ENCODE measurements at places on chromosomes 11 and 22. TPM values are rescaled to one million over a fixed set of nuclear protein-coding genes. Genes with fewer than 3 reads are reported as not detected.

Gene RPLP2
- 1,300 TPM for total RNA-seq

Gene GDPD4
- total RNA-seq, result not detected

Gene TYR
- not detected for total RNA-seq

Gene LPXN
- 15.0 TPM for total RNA-seq

Gene TRPC6
- 5.4 TPM for total RNA-seq

Gene PARVA
- 159 TPM for total RNA-seq

Gene XRRA1
- 14.9 TPM for total RNA-seq

Gene KIF18A
- total RNA-seq, result 1.0 TPM

Gene OR51E2
- 0.51 TPM for total RNA-seq

Gene PRR5L
- total RNA-seq, result 4.7 TPM

Gene FAM76B
- total RNA-seq, result 22.6 TPM

Gene ALDH3B1
- 10.9 TPM for total RNA-seq

Gene TEX54
- total RNA-seq, result not detected

Gene OR52A1
- not detected for total RNA-seq

Gene USH1C
- not detected for total RNA-seq

Gene ACR
- total RNA-seq, result 1.8 TPM

Gene OR8A1
- total RNA-seq, result not detected

Gene OR5B2
- total RNA-seq, result not detected

Gene KMT5B
- total RNA-seq, result 39.9 TPM

Gene CEP126
- total RNA-seq, result 13.2 TPM

Gene KRTAP5-4
- total RNA-seq, result not detected

Gene GAL3ST1
- 1.2 TPM for total RNA-seq

Gene MMP27
- total RNA-seq, result not detected

Gene TEX12
- 0.97 TPM for total RNA-seq

Gene ARVCF
- total RNA-seq, result 59.7 TPM

Gene C11orf21
- 2.1 TPM for total RNA-seq

Gene HMOX1
- total RNA-seq, result 53.6 TPM

Gene WNT7B
- total RNA-seq, result not detected

Gene NCF4
- total RNA-seq, result 42.4 TPM

Gene SCGB2A2
- not detected for total RNA-seq

Gene MMP8
- total RNA-seq, result 0.60 TPM

Gene GRAP2
- total RNA-seq, result 3.6 TPM

Gene CHRDL2
- 14.5 TPM for total RNA-seq

Gene PPARA
- 32.1 TPM for total RNA-seq

Gene SLC25A18
- total RNA-seq, result 0.52 TPM

Gene TLCD5
- 7.9 TPM for total RNA-seq

Gene GALNT18
- 60.6 TPM for total RNA-seq

Gene CDC42EP2
- 20.9 TPM for total RNA-seq

Gene HBB
- total RNA-seq, result 2,087 TPM

Gene FOSL1
- total RNA-seq, result 7.2 TPM

Gene RBMXL2
- not detected for total RNA-seq

Gene ARHGAP20
- total RNA-seq, result 5.1 TPM

Gene SIAE
- 24.8 TPM for total RNA-seq
